ENCODE measurements at places on chromosomes 5 and 9.

GRCh38 chr5:18403941-18404438 is 769.7 kb downstream of the TAF11L14 start:
- DNase-seq, result no peak

DNA sequence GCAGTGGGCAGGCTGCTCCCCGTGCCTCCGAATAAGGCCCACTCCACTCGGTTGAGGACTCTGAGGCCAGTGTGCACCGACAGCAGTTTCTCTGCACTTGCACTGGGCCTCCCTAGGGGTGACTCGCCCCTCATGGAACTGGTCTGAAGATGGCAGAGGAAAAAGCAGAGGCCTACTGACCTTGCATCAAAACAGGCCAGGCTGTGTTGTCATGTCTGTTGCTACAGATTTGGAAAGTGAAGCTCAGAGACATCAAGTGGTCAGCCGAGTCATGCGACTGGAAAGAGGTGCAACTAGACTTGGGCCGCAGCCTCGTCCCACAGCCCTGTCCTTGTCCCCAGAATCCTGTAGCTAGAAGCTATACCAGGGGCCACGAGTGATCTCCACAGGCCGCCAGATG is 78.3 kb downstream of the DCP2 start:
- no peak for DNase-seq

DNA sequence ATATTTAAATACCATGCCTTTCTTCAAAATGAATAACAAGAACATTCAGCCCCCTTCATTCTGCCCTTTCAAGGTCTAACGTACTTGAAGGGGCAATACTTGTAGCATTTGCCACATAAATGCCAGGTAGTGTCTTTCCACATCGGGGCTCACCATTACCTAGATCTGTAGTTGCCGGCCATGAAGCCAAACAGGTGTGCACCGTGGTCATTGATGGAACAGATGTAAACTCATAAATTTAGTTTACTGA is 193.0 kb downstream of the CD180 start:
- DNase-seq, result no peak

GRCh38 chr9:114238891-114239875 is 83.7 kb upstream of the ORM1 start:
- DNase-seq, result no peak

GRCh38 chr9:110938242-110938641 is 100.0 kb downstream of the LPAR1 start:
- DNase-seq, result no peak

Data from NCI-H2081 (cell line).